ENCODE measurements at places on chromosomes 4 and X.

DNA sequence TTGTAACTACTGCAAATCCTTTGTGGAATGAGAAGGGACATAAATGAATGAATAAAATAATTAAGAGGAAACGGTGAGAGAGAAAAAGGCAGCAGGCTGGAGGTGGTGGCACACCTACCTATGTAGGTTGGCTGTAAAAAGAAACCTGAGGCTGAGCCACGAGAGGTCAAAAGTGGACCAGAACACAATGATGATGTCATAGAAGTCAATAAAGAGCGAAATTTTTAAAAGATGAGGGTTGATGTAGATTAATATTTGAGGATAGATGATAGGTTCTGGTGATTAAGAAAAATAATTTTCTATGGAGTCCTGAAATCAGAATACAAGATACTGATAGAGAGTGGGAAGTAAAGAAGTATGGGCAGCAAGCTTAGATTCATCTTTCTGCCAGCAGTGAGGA lies 1.7 kb downstream of the TRPC5OS start:
- DNase-seq: no peak

- no peak for DNase-seq
These were observed 129.1 kb downstream of the CPZ start for GRCh38 chr4:8721621-8722020.

DNA sequence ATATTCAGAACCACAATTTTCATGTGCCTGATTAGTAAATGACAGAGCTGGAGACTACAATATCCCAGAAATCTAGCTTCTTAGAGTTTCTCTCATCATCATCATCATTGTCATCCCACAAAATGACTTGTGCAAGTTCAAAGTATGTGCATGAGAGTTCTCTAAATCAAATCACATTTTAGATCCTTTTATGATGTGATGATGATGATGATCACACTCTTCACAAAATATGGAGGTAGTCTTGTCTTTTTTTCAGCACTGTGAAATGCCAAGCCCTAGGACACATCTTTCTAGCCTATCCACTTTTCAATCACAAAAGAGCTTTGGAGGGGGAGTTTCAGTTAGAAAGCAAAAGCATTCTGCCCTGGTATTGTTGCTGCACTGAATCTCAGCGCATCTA lies 7.4 kb downstream of the MBNL3 start:
- DNase-seq: no peak

- DNase-seq: no peak
These were observed 56.9 kb downstream of the APLN start for GRCh38 chrX:129597905-129598304.

GRCh38 chrX:31232506-31232905 lies 160.7 kb upstream of the FTHL17 start:
- DNase-seq: no peak

DNA sequence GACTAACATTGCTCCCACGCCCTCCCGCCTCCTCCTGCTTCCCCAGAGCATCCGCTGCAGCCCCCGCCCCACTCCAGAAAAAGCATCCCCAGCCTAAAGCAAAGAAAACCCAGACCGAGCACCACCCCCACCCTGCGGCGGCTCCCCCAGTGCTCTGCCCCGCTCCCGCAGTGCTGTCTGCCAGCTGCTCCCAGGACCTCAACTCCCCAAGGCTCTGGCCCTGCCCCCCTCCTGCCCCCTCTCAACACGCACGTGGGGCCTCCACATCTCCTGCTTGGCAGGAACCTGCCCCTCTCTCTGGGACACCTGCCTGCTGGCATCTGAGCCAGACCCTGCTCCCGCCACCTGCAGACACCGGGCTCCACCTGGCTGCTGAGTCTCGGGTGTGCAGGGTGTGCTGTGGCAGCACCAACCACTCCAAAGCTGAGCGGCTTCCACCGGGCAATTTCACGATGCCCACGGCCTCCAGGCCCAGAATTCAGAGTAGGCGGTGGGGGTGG lies 79.4 kb downstream of the FAM53A start:
- no peak for DNase-seq

DNA sequence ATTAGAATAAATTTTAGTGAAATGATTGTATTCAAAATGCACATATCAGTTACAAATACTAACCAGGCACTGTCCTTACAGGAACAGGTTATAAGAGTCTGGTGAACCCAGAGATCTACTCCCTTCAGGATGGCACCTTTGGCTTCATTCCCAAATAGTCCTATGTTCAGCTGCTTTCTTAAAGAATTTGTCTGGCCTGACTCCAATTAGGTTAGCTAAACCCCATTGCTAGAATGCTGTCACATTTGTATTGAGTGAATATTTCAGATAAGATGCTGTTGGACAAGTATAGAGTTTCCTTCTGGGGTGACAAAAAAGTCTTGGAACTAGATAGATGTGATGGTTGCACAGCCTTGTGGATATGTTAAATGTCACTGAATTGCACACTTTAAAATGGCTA lies 69.4 kb downstream of the EFHC2 start:
- DNase-seq: no peak

- DNase-seq: peak; percentile 91
These were observed at the start of gene SRP72 for GRCh38 chr4:56467284-56468096. Gene SRP72 (plus strand): TSS chr4:56467617. CDS start chr4:56467636, 19 bp downstream.

- peak; percentile 82 for DNase-seq
These were observed at the start of gene MORC4 for GRCh38 chrX:107000013-107000515. Gene MORC4 (minus strand): TSS chrX:107000212. CDS start chrX:106999969, 243 bp downstream.

GRCh38 chr4:27592738-27593137 lies 732.1 kb downstream of the STIM2 start:
- DNase-seq: no peak

DNA sequence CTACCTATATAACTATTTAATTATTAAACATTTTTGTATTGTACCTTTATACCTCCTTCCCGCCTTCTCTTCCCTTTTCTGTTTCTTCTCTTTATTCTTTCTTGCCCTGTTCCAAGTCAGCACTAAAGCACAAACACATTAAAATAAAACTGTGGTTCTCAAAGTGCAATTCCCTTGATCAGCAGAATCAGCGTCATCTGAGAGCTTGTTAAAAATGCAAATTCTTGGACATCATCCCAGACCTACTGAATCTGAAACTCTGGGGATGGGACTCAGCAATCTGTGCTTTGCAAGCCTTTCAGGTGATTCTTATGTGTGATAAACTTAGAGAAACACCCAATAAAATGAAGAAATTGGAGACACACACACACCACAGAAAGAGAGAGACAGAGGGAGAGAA lies 178.4 kb upstream of the BMP3 start:
- DNase-seq: no peak

DNA sequence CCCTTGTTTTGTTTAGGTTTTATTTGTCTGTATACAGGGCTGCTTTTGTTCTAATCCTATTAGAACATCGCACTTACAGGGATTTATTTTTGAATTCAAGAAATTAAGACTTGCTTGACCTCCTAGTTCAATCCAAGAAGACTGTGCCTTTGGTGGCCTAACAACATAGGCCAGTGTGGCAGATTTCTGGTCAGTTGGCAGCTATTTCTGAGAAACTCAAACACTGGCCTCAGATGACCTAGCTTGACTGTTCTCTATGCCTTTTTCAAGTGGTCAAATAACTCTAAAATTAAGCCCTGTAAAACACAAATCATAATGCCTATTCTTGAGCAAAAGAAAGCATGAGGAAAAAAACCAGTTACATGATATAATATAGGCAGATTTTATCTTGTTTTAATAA lies 89.3 kb upstream of the GPR34 start:
- DNase-seq: no peak

DNA sequence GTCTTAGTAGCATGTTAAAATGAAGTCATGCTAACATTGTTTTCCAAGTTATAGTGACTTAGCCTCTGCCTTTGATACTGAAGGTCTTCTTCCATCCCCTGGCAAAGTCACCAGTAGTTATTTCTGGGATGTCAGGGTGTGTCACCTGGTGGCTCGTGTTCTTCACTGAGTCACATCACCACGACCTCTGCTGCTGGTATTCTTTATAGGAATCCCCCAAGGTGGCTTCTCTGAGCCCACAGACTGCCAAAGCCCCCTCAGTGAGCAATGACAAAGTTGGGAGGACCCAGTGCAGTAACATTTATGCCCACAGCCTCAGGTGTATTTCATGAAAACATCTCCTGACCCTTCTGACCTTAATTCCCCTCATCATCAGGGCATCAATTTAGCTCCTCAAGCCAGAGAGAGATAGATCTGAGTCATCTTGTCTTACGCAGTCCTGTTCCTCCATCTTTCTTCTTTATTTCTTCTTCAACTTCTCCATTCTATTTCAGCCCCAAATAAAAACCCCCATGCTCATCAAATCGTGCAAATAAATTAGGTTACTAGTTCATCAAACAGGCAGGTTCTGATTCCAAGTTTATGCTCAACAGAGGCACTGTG lies 29.3 kb upstream of the GPRIN3 start:
- no peak for DNase-seq

- DNase-seq: no peak
These were observed 10.8 kb upstream of the KLKB1 start for GRCh38 chr4:186216465-186217024.

DNA sequence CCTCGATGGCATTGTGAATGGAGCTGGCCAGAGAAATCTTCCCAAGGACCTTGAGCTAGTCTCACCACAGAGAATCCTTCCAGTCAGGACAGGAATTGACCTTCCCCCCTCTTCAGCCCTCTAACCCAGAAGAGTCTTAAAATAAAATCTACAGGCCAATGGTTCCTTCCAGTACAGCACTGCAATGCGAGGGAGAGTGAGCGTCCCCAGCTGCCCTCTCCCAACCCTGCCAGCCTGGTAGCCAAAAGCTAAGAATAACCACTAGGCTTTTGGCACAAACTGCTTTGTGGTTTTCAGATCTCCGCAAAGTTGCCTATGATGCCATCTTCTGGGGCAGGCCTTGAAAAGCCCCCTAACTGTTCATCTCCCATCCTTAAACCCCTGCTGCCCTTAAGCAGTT lies 175.1 kb downstream of the AR start:
- no peak for DNase-seq

DNA sequence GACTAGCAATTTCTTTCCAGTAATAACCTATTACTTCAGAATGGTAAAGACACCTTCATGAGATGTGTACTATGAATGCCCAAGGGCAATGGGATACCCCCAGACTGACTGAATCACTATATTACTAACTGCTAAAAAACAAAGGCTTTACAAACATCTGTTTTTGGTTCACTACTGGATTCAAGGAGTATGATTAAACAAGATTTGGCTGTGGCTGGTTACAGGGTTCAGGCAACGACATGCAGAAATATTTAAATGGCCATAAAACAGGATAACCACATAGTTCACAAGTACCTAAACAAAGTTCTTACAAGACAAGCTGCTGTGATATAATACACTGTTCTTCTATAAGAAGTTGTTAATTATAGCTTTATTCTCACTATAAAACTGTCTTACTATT lies 128.2 kb downstream of the FRYL start:
- no peak for DNase-seq

- DNase-seq: no peak
These were observed 54.7 kb upstream of the ARSJ start for GRCh38 chr4:114034189-114034588.

- DNase-seq: no peak
These were observed 20.8 kb downstream of the GUCY1A1 start for GRCh38 chr4:155687380-155687982.

- DNase-seq: no peak
These were observed 155.8 kb upstream of the IGFBP7 start for GRCh38 chr4:57265831-57266582.

- no peak for DNase-seq
These were observed 91.9 kb upstream of the KLHL13 start for GRCh38 chrX:118208481-118208880.

GRCh38 chrX:100830547-100830946 lies 10.4 kb downstream of the CSTF2 start:
- no peak for DNase-seq

DNA sequence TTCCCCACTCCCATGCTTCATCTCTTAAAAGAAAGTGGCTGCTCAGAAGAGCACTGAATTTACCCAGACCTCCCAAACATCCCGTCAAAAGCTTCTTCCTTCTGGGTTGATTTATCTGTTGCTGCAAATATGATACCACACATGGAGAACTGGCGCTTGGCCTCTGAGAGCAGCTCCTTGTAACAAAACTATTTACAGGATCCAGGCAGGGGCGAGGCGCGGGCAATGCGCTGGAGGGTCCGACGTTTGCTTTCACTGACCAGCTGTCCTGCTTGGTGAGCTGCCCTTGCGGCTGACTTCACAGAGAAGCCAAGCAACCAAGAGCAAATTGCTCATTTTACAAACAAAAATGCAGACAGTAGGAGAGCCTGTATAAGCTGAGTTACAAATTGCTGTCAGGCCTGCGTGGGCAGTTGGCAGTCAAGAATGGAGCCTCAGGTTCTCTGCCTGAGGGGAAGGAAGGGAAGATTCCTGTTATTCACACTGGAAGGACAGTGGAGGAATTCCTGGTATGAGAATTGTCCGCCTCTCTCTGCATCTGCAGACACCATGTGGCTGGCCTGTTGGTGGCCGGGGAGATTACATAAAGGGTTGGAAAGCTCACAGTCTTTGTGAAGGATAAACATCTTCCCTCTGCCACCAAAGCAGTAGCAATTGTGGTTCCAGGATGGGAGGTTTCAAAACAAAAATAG lies 192.2 kb upstream of the LEF1 start:
- DNase-seq: no peak

DNA sequence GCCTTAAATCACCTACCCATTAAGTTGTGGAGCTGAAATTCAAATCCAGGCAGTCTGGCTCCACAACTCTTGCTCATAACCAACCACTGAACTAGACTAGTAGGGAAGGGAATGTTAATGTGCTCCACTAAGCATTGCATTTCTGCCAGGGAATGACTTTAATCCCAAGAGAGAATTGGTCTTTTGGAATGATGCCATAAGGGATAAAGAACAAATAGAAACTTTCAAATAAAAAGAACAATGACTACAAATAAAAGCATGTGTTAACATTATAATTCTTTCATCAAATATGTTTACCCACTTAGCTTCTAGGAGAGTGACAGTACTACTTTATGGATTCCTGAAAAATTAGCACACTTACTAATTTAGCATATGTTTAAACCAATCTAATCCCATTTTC lies 905.9 kb downstream of the CENPC start:
- DNase-seq: no peak

DNA sequence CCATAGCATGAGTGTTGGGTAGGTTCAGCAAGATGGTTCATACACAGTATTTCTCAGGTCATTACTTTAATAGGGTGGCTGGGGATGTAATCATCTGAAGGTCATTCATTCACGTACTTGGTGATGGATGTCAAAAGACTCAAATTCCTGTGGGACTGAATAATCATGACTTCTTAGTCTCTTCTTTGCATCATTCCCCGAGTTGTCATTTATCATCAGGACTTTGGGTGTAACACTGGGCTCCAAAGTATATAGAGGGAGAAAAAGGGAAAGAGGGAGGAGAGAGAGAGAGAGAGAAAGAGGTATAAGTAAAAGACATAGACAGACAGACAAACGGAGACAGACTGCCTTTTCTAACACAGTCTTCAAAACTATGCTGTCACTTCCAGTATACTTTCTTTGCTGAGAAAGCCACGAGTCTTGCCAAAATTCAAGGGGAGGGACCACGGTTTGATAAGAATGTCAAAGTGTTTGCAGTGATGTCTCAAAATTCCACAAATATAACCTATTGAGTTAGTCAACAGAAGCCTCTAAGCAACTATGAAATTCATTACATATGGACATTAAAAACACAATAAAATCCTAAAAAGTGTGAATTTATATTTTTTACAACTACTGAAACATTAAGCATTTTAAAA lies 55.9 kb downstream of the UGT2A3 start:
- DNase-seq: no peak

- DNase-seq: no peak
These were observed 50.8 kb downstream of the HTRA3 start for GRCh38 chr4:8320386-8320750.

- DNase-seq: no peak
These were observed 48.4 kb downstream of the CHM start for GRCh38 chrX:85998954-85999353.

- no peak for DNase-seq
These were observed 767.3 kb upstream of the TENM3 start for GRCh38 chr4:181475781-181476507.

- DNase-seq: peak; percentile 88
These were observed 230.7 kb upstream of the STK26 start for GRCh38 chrX:131792356-131792749.

Data from activated CD8-positive, alpha-beta memory T cell treated with anti-CD3 and anti-CD28 coated beads for 24 hours (primary cell).